ENCODE measurements at places on chromosomes 5 and 9.

DNA sequence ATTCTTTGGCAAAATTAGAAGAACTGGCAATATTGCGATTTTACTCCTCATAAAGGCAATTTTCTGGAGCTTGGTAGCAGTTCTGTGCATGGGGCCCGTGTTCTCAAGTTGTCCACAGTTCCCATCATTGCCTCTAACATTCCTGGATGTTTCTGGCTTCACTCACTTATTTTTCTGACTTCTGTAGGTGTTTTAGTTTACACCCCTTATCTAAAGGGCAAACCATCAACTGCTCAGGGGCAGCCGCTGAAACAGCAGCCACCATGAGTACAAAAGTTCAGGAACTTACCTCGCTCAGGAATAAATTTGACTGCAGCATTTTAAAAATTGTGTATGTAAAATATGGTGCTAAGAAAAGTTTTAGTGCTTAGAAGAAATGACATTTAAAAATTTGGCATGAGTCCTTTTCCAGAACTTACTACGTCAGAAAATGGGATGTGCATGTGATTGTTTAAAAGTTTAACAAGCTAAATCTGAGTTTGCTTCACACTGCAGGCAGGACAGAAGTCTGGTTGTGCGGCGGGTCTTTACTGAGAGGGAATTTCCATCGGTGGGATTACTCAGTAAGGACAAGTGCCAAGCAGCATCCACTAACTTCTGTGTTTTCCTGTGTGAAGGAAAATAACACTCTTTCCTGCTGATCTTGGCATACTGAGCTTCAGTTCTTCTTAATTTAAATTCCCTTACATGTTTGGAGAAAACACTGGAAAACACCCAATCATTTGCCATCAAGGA, 261.7 kb downstream of the MAT2B start:
- no peak for DNase-seq

DNA sequence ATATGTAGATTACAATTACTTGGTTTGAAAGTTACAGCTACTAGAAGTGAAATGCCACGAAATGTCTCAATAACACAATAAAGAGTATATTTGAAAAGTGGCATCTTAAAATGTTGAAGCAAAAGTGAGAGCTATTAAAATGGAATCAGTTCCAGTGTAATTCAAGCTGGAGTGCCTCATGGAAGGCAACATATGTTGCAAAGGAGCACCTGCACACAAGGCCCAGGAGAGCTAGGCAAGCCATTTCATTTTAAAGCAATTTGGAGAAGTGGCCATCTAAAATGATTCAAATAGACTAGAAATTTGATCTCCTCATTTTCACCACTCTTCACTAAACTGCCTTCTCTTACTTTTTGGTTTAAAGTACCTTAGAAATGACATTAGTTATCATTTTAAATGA, 167.8 kb downstream of the GABRB2 start:
- no peak for DNase-seq

DNA sequence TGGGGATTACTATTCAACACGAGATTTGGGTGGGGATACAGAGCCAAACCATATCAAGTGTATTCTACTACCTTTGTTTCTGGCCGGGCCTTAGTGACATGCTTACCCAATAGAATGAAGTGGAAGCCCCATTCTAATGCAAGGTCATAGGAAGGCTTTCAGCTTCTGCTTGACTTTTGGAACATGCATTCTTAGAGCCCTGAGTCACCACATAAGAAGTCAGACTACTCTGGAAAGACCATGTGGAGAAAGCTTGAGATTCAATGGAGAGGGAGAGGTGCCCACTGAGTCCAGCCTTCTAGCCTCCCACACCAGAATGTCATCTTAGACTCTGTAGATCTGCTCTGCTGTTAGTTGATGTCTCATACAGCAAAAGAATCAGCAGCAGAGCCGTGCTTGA, 155.7 kb upstream of the FBN2 start:
- no peak for DNase-seq

GRCh38 chr9:20373263-20373662, 249.0 kb downstream of the MLLT3 start:
- no peak for DNase-seq

DNA sequence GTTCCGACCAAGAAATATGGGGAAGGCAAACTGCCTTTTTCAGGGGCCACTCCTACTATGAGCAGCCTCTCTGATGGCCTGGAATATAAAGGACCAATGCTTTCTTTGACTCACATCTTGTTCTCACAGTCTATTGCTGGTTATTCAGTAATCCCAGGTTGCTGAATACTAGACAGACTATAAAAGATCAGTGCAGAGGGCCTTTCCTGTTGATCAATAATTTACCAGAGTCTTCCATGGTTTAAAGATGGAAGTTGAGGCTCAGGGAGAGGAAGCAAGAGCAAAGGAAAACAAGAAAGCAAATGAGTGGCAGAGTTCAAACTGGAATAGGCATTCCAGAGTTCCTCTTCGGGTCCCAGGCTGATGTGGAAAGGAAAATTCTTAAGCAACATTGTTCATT, 62.9 kb downstream of the FBXO38 start:
- no peak for DNase-seq

GRCh38 chr9:12964271-12964670, 189.5 kb downstream of the LURAP1L start:
- no peak for DNase-seq

- no peak for DNase-seq
These were observed 147.6 kb upstream of the SPRY4 start for GRCh38 chr5:142472306-142472951.

- no peak for DNase-seq
These were observed 185.9 kb downstream of the DAB2IP start for GRCh38 chr9:121837113-121837961.

GRCh38 chr9:38027714-38028113, 41.3 kb downstream of the SHB start:
- DNase-seq: no peak

- DNase-seq: no peak
These were observed 59.5 kb upstream of the ITGA1 start for GRCh38 chr5:52728224-52728623.

DNA sequence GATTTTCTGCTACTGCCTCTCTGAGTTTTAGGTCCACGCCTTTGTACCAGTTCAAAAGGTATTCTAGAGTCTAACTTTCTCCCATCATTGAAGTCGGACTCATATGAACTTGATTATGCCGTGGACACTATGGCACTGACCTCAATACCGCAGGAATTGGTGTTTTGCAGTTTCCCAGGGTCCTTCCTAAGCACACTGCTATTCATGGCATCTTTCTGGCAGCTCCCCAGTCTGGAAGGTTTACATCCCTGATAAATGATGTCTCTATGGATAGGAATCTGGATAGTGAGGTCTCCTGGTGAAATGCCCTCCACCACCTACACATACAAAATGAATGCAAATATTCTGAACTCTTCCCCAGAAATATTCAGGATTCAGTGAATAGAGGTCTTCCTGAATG, 422.2 kb downstream of the CTNND2 start:
- DNase-seq: no peak

DNA sequence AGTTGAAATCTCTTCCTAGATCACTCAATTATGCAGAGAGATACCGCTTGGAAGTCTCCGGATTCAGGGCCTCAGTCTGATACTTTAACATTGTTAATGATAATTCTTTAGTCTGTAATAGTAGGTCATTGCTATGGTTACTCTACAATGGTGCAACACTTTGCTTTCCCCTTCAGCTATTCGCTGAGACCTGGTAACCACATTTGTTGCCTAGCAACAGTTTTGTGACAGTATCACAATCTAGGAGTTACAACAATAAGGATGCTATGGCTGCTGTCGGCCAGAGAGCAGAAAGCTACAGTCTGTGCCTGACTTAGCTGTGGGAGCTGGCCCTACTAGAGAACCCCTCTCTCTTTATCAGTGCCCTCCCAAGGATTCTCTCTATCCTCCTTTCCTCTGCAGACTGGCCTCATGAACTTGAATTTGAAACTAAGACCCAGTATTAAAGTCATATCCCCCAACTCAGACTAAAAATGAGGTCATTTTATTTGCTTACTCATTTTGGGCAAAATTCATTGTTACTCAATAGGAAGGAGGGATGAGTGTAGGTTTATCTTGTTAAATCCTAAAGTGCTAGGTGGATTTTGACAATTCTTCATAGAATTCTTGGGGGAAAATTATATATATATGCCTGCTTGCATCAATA, 39.3 kb downstream of the NR2F1 start:
- DNase-seq: no peak

GRCh38 chr5:90861843-90862586, 303.4 kb downstream of the ADGRV1 start:
- no peak for DNase-seq

GRCh38 chr9:118929287-118929686, 439.9 kb downstream of the BRINP1 start:
- no peak for DNase-seq

GRCh38 chr5:172010278-172010677, 3.8 kb upstream of the FBXW11 start:
- DNase-seq: no peak

DNA sequence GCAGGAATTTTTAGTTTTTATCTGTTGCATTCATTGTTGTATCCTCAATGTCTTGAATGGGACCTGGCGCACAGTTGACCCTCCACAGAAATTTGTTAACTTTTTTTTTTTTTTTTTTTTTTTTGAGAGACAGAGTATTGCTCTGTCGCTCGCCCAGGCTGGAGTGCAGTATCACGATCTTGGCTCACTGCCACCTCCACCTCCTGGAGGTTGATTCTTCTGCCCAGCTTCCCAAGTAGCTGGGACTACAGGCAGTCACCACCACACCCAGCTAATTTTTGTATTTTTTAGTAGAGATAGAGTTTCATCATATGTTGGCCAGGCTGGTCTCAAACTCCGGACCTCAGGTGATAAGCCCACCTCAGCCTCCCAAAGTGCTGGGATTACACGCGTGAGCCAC, 205.9 kb downstream of the ROR2 start:
- no peak for DNase-seq

DNA sequence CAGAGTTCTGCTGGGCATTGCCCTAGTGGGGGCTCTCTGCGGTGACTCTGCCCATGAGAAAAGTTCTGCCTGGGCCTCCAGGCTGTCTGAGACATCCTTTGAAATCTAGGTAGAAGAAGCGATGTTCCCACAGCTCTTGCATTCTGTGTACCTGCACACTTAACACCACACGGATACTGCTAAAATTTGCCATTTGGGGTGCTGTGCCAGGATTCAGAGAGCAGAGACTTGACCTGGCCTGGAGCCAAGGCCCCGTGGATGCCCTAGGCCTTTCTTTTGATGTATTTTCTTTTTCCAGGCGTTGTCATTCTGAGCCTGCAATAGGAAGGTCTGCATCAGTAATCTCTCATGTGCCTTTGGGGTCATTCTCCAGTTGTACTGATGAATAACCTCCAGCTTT, 89.3 kb upstream of the IL12B start:
- no peak for DNase-seq

GRCh38 chr9:86408121-86408520, 53.9 kb upstream of the TUT7 start:
- no peak for DNase-seq

GRCh38 chr5:116564312-116564711, 10.3 kb downstream of the SEMA6A start:
- no peak for DNase-seq

DNA sequence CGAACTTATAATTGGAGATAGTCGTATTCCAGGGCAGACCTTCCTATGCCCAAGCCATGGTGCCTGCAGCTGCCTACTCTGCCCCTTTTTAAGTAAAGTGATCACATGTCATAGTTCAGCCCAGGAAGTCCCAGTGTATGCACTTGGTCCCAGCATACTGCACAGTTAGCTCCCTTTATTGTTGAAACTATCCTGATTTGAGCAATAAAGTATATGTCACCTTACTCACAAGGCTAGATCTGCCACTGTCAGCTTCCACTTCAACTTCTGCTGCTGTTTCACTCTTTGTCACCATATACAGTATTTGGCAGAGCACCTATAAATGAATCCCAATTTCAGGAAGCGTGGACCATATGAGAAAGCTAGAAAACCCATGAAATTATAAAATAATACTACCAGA, 103.8 kb upstream of the PTGER4 start:
- no peak for DNase-seq

DNA sequence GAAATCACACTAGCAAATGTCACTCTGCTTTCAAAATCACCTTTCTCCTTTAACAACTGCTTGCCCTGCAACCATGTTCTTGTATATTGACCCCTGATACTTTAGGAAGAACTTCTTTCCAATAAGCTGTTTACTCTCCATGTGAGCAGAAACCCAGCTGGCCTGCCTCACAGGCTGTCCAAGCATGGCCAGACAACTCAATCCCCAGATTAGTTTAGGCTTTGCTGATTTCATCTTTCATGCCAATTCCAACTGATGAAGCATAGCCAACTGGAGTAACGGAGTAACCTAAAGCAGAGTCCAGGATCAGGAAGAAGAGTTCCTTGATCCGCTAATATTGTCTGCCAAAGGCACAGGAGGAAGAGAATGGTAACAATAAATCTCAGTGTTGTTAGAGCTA, 56.7 kb upstream of the HTR1A start:
- DNase-seq: no peak

GRCh38 chr5:178122346-178122745, 8.5 kb upstream of the RMND5B start:
- DNase-seq: no peak

DNA sequence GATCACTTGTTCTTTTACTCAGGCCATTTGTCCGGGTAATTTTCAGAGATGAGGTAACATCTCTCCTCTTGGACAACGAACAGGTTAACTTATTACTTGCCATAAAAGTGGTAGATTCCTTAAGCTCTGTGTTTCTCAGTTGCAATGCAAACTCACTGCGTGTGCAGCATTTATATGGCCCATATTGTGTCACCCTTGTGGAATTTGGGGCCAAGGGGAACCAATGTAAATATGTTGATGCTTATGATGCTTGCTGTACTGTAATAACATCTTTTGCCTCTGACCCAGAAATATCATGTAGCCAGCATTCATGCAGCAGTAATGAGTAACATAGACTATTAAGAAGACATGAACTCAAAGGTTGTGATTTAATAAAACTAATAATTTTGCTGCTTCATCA, 175.8 kb downstream of the ADAMTS6 start:
- DNase-seq: no peak

GRCh38 chr9:18921366-18922075, 111.5 kb downstream of the SAXO1 start:
- DNase-seq: no peak

GRCh38 chr9:101092922-101093321, 64.4 kb downstream of the PLPPR1 start:
- DNase-seq: no peak

DNA sequence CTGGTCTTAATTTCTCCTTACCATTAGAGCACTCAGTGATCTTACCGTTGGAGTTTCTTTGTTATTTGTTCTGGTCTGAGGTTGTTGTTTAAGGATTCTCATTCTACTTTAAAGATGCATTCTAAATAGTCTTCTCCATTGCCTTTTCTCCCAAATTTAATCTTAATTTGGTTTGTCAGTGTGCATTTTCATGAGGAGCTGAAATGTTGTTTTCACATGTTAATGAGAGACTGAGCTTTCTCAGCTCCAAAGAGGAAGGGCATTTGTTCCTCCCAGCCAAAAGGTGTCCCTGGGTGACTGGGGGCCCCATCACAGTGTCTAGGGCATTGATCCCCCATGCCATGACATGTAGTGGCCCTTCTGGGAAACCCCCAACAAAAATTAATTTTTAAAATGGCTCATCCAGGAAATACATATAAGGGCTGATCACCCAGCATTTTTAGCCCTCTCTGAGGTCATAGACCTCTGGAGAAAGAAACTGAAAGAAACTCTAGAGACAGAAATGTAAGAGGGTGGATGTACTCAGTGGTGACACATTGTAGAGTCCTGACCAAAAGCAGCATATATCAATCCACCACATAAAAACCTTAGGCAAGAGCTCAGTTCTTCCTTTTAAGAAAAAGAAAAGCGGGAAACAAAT, 240.4 kb upstream of the RAI14 start:
- DNase-seq: no peak

GRCh38 chr5:179427676-179428056, 82.4 kb upstream of the ADAMTS2 start:
- DNase-seq: no peak

Data from nucleus accumbens (tissue), 56 donors.